ENCODE measurements at places on chromosomes 12 and 14. TPM values are rescaled to one million over a fixed set of nuclear protein-coding genes. Genes with fewer than 3 reads are reported as not detected.
A peak's percentile ranks its signal among the peaks of the same experiment; 100 is the strongest.

- no peak for DNase-seq
Measured at GRCh38 chr12:124711344-124711743, 143.9 kb upstream of the NCOR2 start.

The TMEM19 gene
- 18.5 TPM for total RNA-seq

- DNase-seq = peak; percentile 53
Measured at GRCh38 chr12:51863933-51864832, 15.7 kb upstream of the FIGNL2 start.

The KLHL33 gene
- 0.29 TPM for total RNA-seq

- DNase-seq = no peak
Measured at GRCh38 chr12:99287136-99287535, 360.4 kb upstream of the GARIN6 start.

DNA sequence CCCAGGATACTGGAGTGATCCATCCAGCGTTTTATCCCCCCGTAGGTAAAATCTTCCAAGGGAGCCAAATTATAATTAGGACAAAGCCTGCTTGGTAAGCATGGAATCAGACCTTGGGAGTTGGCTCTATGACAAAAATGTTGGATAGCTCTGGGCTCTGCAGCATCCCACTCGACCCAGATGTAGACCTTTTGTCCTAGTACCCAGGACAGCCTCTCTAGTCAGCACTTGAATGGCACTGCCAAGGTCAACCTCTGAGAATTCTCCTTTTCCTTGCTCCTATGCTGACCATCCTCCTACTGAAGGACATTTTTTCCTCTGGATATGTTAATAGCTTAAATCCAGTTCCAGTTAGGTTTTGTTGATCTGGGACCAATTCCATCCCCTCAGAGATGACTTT is 104.7 kb upstream of the SLC35F4 start:
- no peak for DNase-seq

DNA sequence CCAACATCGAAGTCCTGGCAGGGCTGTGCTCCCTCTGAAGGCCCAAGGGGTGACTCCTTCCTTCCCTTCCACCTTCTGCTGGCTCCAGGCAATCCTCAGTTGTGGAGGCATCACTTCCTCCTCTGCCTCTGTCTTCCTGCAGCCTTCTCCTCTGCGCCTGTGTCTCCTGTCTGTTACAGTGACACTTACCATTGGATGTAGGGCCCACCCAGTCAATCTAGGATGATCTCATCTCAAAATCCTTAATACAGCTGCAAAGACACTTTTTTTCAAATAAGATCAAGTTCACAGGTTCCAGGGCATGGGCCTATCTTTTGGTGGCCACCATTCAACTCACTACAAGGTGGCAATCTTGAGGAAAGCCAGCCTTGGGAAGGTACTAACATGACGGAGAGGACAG is 155.1 kb downstream of the ESRRB start:
- no peak for DNase-seq

The TMCC3 gene
- 1.6 TPM for total RNA-seq

- no peak for DNase-seq
Measured at GRCh38 chr14:99374964-99375363, 103.0 kb upstream of the BCL11B start.

The ITGA7 gene
- total RNA-seq = 8.9 TPM

DNA sequence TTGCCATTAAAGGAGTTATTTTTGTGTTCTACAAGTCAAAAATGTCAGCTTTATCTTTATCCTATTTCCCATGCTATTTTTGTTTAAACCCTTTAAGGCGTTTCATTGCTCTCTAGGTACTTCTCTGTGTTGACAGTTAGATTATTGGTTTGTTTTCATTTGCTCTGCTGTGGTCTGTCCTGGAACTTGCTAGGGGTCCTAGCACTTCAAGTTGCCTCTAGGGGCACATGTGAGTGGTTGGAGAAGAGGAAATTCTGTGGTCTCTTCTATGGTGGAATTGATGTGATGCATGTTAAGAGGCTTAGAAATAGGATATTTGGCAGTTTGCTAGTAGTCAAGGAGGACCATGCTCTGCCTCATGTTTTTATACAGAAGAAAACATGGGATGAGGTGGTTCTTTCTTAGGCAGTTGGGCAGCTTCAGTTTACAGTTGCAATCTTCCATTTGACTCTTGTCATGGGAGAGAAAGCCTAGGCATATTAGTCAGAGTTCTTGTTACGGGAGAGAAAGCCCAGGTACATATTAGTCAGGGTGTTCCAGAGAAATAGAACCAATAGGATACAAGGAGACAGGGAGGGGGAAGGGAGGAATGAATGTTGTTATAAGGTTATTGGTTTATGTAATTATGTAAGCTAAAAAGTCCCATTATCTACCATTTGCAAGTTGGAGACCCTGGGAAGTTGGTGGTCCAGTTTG is 14.4 kb downstream of the TTLL5 start:
- DNase-seq = no peak

- no peak for DNase-seq
Measured at GRCh38 chr14:99671235-99672224, 12.6 kb upstream of the CYP46A1 start.

GRCh38 chr12:131457331-131458047 is 253.4 kb upstream of the SFSWAP start:
- DNase-seq = no peak

The ASB2 gene
- total RNA-seq = 43.3 TPM

The PRPF40B gene
- 14.0 TPM for total RNA-seq

- DNase-seq = no peak
Measured at GRCh38 chr14:105581551-105582341, 55.4 kb downstream of the TMEM121 start.

The GSG1 gene
- total RNA-seq = not detected

DNA sequence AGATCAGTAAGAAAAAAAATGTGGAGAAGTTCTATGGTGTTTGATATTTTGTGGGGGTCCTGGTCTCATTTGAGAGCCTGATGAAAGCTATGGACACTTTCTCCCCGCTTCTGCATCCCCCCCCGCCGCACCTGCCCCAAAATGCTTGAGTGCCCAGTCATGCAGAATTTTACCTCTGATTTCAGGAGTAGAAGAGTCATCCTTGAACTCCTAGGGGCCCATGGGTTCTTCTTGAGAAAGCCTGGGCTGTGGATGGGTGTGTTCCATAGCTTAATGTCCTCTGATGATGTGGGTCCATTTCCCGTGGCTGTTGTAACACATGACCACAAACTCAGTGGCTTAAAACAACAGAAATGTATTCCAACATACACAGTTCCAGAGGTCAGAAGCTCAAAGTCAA is 248.8 kb upstream of the PWP1 start:
- DNase-seq = no peak

The ISCA2 gene
- total RNA-seq = 29.9 TPM

The NTN4 gene
- 0.69 TPM for total RNA-seq

DNA sequence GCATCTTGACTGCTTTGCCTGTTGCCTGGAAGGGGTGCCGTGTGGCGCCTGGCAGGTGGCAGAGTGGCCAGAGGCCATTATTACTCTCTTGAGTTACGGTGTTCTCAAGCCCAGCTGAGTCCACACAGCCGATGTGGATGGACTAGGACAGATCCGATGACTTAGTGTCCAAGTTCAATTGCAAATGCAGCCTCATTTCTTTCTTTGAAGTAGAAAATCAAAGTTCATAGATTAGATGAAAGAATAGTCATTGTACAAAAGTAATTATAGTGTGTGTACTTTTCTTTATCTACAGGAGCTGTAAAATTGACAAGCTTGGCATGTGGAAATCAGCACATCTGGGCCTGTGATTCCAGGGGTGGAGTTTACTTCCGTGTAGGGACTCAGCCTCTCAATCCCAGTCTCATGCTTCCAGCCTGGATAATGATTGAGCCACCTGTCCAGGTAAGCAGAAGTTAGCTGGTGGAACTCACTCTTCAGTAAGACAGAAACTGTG is 44.7 kb downstream of the ANKRD9 start:
- no peak for DNase-seq

DNA sequence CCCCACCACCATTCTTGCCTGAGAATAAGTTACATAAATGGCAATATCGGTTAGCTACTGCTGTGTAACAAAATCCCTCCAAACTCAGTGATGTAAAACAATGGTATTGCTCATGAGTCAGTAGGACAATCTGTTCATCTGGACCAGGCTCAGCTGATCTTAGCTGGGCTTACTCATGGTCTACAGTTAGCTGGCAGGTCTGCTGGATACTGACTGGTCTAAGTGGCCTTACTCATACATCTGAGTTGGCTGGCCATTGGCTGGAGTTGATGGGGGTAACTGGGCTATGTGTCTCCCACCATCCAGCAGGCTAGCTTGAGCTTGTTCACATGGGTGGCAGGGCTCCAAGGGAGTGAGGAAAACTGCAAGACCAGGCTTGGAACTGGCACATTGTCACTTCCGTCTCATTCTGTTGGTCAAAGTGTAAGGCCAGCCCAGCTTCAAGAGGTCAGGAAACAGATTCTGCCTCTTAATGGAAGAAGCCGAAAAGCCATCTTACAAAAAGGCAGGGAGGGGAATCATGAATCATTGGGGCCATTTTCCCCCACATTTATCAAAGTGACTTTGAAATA is 56.7 kb upstream of the CHGA start:
- no peak for DNase-seq

DNA sequence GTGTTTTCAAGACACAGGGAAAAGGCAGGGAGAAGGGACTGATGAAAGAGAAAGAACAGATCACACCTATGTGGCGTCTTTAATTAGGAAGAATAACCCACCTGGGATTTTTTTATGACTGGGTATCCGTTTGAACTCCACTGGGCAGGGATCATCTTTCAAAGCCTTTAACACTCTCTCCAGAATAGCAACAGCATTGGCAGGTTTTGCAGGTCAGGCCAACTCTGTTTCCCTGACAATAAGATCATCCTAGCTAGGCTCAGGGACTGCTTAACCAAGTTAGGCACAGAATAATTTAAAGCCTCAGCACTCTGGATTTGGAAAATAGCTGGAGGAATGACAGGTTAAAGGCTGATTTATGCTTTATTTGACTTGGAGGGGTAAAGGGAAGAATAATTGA is 117.6 kb downstream of the SUDS3 start:
- DNase-seq = no peak

- no peak for DNase-seq
Measured at GRCh38 chr12:53236443-53237111, 4.6 kb upstream of the RARG start.

The IL23A gene
- 138 TPM for total RNA-seq

DNA sequence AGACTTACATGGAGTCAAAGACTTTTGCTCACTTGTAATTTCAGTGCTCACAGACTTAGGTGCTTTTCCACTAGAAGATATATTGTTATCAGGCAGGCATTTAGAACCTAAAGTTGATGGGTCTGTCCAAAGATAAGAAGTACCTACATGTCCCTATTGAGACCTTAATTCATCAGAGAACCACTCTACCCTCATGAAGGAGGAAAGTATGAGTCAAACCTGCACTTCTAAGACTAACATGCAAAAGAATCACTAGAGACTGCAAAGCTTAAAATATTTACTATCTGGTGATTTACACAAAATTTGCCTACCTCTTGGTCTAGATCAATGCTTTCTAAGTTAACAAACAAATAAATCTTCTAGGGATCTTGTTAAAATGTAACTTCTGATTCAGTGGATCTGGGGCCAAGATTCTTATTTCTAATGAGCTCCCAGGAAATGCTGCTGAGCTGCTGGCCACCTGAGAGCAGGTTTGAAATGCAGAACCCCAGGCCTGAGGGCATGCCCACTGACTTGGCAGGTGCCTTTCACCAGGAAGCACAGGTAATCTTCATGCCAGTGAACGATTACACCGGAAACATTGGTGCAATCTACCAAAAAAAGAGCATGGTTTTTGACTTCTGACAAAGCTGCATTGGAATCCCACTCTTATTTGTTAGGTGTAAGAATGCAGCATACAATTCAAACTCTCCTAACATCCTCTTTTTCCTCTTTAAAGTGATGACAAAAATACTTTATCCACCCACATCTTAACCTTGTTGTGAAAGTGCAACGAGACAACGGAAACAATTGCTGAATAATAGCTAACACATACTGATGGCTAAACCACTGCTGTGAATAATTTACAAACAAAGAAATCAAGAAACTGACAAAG is 214.2 kb downstream of the ADAMTS20 start:
- no peak for DNase-seq

The CELA1 gene
- total RNA-seq = 0.26 TPM

The ASCL4 gene
- not detected for total RNA-seq

GRCh38 chr12:118981285-118982211 is at the start of gene SRRM4:
Gene SRRM4 (plus strand): TSS chr12:118981541. CDS start chr12:118981883, 342 bp downstream.
- DNase-seq = no peak

- no peak for DNase-seq
Measured at GRCh38 chr12:67910360-67911274, 78.6 kb upstream of the IFNG-AS1 start.

DNA sequence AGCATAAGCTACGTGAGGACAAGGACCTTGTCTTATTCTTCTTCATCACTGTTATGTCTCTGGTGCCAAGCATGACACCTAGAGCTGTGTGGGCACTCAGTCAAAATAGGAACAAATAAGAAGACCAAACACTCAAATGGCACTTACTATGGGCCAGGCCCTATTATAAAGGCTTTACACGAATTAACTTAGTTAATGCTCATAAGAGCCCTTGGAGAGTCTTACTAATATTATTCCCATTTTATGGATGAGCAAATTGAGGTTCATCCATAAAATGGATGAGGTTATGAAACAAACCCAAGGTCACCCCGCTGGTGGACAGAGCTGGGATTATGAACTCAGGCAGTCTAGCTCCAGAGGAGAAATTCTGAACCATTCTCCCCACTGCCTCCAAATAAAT is 47.7 kb downstream of the ISCA2 start:
- DNase-seq = no peak

- DNase-seq = peak; percentile 23
Measured at GRCh38 chr12:96425951-96426350, 25.7 kb upstream of the CDK17 start.

- no peak for DNase-seq
Measured at GRCh38 chr12:96091833-96092232, 56.4 kb upstream of the LTA4H start.

DNA sequence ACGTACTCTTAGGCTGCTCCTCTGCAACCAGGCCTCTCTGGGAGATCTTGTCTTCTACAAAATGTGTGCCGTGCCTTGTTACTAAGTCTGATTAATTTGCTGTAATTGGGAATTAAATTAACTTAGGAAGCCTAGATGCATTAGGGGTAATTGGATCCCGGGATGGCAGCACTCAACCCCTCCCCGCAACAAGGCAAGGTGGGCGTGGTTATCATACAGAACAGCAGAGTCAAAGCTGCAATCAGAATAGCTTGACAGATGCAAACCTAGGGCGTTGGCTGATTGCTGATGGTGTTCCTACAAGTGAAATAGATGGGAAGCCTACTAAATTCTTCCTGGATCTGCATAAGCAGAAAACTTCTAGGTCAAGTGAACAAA is 34.5 kb upstream of the NFYB start:
- no peak for DNase-seq

- no peak for DNase-seq
Measured at GRCh38 chr12:93006471-93007208, 77.5 kb upstream of the EEA1 start.

- DNase-seq = no peak
Measured at GRCh38 chr14:54654605-54655004, 87.7 kb downstream of the SAMD4A start.

- DNase-seq = peak; percentile 64
Measured at GRCh38 chr12:12560587-12561370, 1.9 kb downstream of the DUSP16 start.

- DNase-seq = no peak
Measured at GRCh38 chr12:53712059-53712643, 15.1 kb downstream of the CALCOCO1 start.

- DNase-seq = no peak
Measured at GRCh38 chr12:12180136-12180535, 86.7 kb downstream of the LRP6 start.
